ENCODE measurements at places on chromosomes 3 and 15.

DNA sequence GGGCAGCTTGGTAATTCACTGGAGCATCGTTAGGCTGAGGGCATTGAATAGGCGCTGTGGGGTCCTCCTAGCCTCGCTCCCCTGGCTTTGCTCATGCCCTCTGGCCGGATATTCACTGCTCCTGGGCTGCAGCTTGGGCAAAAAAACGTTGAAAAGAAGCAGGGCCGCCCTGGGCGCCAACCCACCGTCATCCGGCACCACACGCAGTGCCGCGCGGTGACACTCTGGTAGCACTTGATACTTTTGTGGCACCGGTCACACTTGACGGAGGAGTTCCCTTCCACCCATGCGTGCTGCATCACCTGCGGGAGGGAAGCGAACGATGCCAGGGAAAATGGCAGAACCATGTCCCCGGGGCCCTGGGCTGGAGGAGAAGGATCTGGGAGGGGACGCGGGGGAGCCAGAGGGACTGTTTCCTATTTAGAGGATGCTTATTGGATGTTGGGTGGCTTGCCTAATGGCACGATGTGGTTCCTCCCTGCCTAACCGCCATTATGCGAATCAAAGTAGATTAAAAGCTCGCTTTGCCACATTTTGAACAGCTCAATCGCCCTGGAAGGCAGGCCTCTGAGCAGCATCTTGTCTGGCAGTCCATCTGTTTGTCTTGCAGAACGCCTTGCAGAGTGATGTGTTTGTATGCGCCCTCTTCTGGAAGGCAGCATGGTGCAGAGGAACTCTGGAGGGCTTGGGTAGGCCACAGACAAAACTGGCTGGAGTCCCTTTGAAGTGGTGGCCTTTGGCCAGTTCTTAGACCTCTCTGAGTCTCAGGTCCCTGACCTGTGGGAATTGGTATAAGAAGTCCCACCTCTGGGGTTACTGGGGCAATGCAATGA is 93.2 kb downstream of the DGKG start:
- DNase-seq = no peak

- DNase-seq = no peak
Measured at GRCh38 chr3:112200317-112200666, 67.2 kb upstream of the GCSAM start.

- DNase-seq = no peak
Measured at GRCh38 chr3:69553888-69554287, 168.0 kb upstream of the FRMD4B start.

DNA sequence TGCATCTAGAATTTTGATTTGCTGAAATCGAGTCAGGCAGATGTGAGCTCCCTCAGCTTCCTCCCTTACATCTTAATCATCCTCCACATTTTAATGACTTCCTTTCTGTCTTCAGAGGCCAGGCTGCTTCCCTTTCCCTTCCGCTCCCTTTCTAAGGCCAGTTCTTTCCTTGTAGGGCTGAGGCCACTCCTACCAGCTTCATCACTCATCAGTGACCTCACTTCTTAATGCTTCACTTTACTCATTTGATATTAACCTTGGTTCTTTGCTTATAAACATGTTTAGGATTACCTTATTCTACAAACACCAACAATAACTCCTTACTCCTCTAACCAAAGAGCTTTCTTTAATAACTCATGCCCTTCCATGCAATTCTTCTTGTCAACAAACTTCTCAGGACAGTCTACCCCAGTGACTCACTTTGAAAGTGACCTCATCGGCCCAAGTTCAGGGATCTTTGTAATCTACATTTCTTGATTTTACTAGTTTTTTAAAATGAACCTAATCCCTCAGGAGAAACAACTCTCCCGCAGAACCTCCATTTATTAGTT is 23.9 kb downstream of the ILDR1 start:
- peak; percentile 65 for DNase-seq

GRCh38 chr3:194140520-194141414 is 4.8 kb downstream of the HES1 start:
- peak; percentile 42 for DNase-seq

- DNase-seq = no peak
Measured at GRCh38 chr3:54793171-54793570, 134.7 kb downstream of the LRTM1 start.

DNA sequence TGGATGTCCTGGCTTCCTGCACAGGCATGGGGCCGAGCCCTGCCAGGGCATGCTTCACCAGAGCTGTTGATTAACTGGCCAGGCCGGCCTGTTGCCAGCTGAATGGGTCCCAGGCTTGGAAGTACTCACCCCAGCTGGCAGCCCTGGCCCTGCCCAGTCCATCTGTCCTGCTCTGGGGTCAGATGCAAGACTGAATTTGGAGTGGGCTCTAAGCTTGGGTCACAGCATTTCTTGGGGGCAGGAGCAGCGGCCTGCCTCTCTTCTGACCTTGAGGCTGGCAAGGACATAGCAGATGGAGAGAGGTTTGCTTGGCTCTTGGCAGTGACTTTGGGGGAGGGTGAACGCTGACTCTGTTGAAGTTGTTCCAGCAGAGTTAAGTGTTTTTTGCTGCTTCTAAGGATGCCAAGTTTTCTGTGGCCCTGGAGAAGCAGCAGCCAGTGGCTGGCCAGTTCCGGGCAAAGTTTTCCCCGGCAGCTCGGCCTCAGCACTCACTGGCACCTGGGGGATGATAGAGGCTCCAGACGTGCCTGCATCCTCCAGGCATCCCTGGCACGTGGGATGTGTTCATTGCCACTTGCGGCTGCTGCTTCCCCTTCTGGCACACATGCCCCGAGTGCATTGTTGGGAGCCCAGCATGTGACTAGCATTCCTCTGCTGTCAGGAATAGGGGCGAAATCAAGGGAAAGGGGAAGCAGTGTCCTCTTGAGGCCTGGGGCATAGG is 22.9 kb downstream of the PDIA5 start:
- no peak for DNase-seq

GRCh38 chr3:13856006-13856405 is 23.9 kb downstream of the WNT7A start:
- DNase-seq = no peak

DNA sequence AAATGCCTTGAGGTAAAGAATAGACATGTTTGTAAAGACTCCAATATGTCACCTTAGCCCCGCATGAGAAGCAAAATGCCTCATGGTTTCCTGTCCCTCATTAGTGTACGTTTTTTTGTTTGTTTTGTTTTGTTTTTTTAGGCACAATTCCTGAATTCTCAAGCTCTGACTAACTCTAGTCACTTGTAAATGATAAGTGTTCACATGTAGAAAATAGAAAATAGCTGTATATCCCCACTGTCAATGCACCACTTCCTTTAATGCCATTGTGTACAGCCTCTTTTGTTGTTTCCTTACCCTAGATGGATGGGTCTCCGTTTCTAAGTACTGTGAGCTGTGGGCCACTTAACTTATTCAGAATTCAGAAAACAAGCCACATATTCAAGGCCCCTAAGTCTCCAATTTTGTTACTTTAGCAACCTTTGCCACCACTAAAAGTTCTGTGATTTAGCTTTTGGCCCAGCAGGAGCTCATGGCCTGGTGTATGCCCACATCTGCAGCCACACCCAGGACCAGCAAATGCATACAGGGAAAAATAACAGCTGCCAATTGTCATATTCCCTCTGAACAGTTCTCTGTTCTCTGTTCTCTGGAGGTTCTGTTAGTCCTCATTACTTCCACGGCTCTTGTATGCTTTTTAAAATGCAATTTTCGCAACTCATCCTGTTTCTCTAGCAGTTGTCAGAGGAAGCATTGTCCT is 655.5 kb downstream of the GBE1 start:
- no peak for DNase-seq

- peak; percentile 32 for DNase-seq
Measured at GRCh38 chr3:115341208-115341607, 194.1 kb upstream of the ZBTB20 start.

DNA sequence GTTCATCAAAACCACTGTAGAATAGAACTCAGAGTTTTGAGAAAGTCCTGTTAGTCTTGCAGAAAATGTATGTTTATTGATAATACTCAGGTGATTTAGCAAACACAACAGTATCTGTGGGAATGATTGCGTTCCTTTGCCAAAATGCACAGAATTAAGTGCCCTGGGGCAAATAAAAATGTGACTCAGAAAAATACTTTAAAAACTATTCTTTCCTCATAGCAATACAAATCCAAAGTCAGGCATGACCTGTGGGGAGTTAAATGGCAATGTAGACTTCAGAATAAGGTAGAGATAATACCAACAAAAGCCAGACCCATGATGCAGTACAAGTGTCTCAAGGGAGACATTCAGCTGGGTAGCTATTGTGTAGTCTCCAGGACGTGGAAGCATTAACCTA is 72.3 kb upstream of the SNTN start:
- no peak for DNase-seq

DNA sequence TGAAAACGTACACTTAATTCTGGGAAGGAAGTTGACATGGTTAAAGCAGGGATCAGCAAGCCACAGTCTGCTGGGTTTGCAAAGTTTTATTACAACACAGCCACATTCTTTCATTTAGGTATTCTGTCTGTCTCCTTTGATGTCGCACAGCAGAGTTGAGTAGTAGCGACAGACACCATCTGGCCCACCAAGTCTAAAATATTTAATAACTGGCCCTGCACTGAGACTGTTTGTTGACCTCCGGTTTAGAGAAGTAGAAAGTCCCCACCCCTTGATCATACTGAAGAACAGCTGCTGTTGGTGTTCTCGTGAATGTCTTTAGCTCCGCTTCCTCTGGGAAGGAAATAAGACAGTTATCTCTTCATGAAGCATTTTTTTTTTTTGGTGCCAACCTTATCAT is 66.2 kb downstream of the MCTP2 start:
- peak; percentile 24 for DNase-seq

- DNase-seq = no peak
Measured at GRCh38 chr3:181418233-181418632, 293.5 kb upstream of the SOX2 start.

Measured in activated CD4-positive, alpha-beta T cell treated with anti-CD3 and anti-CD28 coated beads, Interleukin-2, Interleukin-6, amounts not matched to agents 100 ng/mL and 50 ng/mL, durations not matched to agents 16 hours and 8 hours (primary cell).